ENCODE measurements at places on chromosomes 3 and 15.

- no peak for DNase-seq
These were observed 772 bp downstream of the FAM81A start for GRCh38 chr15:59438625-59439290.

DNA sequence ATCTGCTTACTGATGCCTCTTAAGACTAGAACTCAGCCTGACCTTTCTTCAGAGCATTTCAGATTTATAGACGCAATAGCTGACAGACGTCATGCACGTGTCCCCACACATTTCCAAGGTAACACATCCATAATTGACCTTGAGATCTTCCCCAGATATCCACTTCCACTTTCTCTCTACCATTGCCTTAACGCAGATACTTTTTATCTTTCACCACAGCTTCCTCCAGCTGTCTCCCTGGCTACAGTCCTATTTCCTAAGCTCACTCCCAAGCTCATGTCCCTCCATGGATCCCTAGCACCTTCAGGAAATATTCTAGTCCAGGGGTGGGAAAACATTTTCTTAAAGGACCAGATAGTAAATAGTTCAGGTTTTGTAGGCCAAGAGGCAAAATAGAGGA is 173.0 kb upstream of the MITF start:
- no peak for DNase-seq

DNA sequence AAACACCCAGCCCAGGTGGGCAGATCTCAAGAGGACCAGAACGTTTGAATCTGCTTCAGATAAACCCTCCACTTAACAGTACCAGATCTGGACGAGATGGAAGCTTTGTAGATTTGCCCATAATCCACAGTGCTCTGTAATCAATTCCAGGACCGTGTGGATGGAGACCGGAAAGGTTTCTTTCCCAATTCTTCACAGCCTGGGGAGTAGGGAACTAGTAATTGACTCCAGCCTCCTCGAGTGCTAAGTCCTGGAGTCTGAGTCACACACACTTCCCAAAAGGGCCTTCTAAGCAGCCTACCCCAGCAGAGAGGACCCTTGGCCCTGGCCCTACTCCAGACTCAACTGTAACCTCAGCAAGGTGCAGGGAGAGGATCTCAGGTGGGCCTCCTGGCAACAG is 56.2 kb upstream of the TSEN2 start:
- DNase-seq: no peak

DNA sequence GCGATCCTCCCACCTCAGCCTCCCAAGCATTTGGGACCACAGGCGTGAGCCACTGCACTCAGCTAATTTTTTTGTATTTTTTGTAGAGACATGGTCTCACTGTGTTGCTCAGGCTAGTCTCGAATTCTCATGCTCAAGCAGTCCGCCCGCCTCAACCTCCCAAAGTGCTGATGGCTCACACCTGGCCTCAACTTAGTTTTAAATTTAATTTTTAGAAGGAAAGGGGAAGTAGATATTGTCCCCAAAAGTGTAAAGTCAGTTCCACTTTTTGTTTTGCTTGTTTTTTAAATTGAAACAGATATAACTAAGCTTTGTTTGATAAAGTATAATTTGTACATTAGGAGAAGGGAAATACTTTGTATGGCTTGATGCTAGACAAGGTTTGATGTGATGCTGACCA is 31.3 kb upstream of the NFKBIZ start:
- no peak for DNase-seq

- peak; percentile 15 for DNase-seq
These were observed 152.4 kb downstream of the AGBL1 start for GRCh38 chr15:86231864-86232721.

DNA sequence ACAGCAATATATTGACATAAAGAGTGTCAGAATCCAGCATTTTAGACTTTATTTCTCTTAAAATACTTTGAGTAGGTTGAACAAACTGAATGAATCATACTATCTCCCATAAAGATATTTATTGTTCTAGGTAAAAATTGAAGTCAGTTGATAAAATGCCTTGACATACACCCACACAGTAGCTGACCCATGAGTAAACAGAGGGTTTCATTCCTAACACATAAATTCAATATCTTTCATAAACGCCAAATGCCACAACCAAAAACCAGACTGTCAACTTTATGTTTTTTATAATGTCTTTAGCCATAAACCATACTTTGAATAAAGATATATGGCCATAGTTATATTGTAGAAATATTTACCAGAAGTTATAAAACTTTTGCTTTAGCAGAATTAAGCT is 742.4 kb downstream of the NAALADL2 start:
- DNase-seq: no peak

GRCh38 chr3:75089841-75090240 is 475.4 kb upstream of the CNTN3 start:
- no peak for DNase-seq

DNA sequence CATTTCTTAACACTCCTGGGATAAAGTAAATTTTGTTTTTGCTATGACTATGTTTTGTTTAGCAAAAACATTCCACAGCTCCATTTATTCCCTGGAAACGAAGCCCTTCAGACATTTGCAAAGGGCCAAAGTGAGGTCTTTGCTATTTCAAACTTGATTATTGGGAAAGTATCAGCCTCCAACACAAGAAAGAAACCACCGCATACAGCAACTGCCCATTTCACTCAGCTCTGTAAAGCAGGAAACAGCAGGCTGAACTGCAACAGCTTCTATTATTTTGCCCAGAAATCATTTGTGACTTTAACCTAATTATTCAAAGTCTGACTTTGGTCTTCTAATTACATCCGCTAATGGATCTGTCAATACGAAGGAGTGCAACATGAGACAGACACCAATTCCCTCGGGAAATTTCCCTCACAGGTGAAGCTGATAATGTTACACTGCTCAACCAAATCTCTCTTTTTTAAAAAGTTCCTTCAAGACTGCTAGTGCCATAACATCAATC is 72.1 kb downstream of the RFTN1 start:
- DNase-seq: no peak

DNA sequence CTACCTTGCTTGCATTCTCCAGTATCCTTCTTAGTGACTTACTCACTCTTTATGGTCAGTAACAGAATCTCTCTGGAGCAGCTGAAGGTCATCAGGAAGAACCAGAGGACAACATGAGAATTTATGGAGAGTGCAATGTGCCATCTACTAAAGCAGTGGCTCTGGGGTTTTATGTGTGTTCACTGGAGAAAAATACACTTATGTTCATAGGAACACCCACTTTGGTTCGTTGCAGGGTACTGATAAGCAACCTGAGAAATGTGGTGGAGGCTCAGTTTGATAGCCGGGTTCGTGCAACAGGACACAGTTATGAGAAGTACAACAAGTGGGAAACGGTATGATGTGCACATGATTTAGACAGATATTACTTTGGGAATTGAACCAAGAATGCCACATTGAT is 12.8 kb downstream of the CPB1 start:
- DNase-seq: no peak

- DNase-seq: no peak
These were observed 27.1 kb upstream of the PTX3 start for GRCh38 chr3:157409516-157409915.

DNA sequence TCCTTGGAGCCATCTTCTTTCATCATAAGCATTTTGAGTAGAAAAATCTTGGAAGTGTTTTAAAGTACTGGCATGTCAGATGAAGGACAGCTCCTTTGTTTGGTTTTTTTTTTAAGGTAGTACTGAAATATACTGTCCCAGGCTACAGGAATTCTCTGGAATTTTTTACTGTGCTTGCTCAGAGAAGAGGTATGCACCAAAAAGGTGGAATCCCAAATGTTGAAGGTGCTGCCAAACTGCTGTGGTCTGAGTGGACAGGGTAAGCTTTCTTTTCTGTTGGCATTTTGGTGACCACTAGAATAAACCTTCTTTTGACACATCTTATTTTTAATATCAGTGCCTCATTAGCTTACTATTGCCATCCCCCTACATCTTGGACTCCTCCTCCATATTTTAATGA is 7.2 kb downstream of the GNL3 start:
- no peak for DNase-seq

GRCh38 chr15:34664418-34664817 is 81.0 kb upstream of the GOLGA8B start:
- DNase-seq: no peak

- no peak for DNase-seq
These were observed 650.5 kb upstream of the NR2F2 start for GRCh38 chr15:95679847-95680582.

GRCh38 chr3:47825590-47825989 is 22.7 kb downstream of the DHX30 start:
- no peak for DNase-seq

GRCh38 chr3:128824132-128824850 is 55.1 kb upstream of the ACAD9 start:
- DNase-seq: no peak

DNA sequence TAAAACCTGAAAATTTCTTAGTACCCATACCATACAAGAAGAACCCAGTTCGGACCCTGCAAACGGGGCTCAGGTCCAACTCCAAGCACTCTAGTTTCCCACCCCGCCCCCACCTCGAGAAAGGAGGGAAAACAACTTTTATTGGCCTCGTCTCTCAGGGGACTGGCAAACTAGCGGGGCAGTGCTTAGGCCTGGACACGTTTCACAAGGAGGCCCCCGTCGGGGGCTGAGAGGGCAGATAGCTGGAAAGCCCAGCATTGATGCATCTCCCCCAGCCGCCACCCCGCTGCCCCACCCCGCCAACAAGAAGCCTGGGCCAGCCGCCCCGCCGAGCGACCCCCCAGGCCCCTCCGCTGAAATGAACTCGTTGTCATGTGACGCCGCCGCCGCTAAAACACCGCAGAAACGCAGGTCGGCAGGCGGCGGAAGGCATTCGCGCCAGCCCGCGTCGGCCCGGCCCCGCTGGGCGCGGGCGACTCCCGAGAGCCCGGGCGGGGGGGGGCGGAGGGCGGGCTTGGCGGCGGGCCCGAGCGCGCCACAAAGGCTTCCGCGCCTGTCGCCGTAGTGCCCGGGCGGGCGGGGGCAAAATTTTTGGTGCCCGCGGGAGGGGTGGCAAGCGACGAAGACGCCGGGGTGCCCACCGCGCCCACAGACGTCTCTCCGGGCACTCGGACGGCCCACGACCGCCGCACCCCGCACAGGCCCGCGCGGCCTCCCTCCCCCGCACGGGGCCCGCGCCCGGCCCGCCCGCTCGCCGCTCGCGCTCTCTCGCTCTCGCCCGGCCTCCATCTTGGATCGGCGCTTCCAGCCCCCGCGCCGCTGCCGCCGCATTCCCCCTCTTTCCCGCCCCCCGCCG is 634 bp downstream of the STAG1 start:
- DNase-seq: peak; percentile 60

GRCh38 chr15:51793521-51794305 is 35.7 kb upstream of the TMOD3 start:
- DNase-seq: no peak

DNA sequence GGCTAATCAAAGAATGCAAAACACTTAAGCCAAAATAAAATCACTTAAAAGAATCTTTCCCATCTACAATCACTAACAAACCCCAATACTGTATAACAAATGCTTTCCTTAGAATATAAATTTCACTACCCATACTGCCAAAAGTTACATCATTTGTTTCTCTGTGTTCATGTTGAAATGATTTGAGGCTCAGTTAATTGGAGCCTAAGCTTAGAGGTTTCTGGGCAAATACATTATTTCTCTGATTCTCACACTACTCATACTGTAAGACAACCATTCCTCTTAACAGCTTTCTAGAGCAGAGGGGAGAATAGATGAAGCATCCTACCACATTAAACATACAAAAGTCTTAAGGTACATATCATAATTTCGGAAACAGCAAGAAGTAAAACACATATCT is 2.1 kb downstream of the RIOX2 start:
- no peak for DNase-seq
